Thoracic aorta endothelial cell (primary cell): ENCODE measurements at places on chromosomes 1 and 21. TPM values are rescaled to one million over a fixed set of nuclear protein-coding genes. Genes with fewer than 3 reads are reported as not detected.

TTLL7 gene
- 6.5 and 11.8 TPM in 2 replicates for total RNA-seq

SERPINC1 gene
- not detected in 2 replicates for total RNA-seq

BMP8A gene
- 0.14 TPM in 1 of 2 replicates, not detected in the other for total RNA-seq

SYT6 gene
- total RNA-seq: not detected in 2 replicates

ASCL5 gene
- not detected in 2 replicates for total RNA-seq

FAM72D gene
- total RNA-seq: 2.5 and 3.9 TPM in 2 replicates

IFT25 gene
- total RNA-seq: 33.0 and 35.2 TPM in 2 replicates
